GM18507 (cell line): ENCODE measurements at places on chromosomes 12 and 14.

- DNase-seq: no peak
These were observed 721.3 kb upstream of the USP15 start for GRCh38 chr12:61538951-61539350.

DNA sequence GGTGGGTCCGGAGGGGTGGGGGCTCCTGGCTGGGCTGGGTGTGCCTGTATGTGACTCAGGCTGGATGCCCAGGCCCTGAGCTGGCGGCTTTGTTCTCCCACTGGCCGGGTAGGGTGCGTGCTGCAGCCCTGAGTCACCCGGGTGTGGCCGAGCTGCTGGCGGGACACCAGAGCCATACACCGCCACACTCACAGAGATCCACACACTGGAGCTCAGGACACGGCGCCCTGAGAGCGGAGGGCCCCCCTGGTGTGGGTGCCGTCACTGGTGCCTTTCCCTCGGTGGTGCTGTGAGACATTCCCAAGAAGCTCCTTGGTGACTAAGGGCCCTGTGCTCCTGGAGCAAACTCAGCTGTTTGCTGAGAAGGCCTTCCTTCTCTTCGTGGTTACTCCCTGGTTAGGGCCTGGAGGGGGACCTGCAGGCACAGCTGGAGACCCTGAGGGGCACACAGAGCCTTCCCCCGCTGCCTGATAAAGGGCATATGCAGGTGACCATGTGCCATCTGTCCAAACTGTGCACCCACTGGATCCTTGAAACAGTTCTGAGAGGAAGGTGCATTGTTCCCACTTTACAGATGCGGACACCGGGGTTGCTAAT is 44.3 kb downstream of the KRT80 start:
- no peak for DNase-seq

- DNase-seq: no peak
These were observed 2.8 kb upstream of the WSB2 start for GRCh38 chr12:118063576-118064391.

DNA sequence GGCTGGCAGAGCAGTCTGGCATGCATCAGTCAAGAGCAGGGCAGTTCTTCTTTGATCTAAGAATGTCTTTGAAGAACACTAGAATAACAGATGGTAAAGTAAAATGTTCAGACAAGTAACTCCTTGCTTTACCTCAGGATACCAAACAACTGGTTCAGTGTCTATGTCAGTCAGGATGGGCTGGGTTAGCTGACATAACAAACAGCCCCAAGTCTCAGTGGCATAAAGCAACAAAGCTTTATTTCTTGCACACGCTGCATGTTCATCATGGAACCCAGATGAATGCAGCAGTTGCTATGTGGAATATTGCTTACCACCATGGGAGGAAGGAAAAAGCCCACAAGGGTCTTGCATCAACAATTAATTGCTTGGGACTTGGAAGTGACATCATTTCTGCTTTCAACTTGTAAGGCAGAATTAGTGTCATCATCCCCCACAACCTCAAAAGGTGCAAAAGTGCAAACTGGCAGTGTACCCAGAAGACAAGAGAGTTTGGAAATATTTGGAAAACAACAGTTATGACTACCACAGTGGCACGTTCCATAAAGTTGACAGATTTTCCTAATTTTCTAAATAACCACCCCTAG is 21.2 kb downstream of the GPRC5D start:
- DNase-seq: no peak

DNA sequence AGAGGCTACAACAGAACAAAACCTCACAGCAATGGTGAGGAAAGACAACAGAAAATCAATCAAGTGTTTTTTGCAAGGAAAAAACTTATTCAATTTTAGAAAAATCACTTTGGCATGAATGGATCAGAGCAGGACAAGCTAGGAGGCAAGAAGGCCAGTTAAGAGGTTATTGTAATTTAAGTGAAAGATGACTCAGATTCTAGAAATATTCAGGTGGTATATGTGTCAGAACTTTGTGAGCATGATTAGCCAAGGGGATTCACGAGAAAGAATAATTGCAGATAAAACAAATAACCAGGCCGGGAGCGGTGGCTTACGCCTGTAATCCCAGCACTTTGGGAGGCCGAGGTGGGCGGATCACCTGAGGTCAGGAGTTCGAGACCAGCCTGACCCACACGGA is 12.7 kb downstream of the GCH1 start:
- no peak for DNase-seq

DNA sequence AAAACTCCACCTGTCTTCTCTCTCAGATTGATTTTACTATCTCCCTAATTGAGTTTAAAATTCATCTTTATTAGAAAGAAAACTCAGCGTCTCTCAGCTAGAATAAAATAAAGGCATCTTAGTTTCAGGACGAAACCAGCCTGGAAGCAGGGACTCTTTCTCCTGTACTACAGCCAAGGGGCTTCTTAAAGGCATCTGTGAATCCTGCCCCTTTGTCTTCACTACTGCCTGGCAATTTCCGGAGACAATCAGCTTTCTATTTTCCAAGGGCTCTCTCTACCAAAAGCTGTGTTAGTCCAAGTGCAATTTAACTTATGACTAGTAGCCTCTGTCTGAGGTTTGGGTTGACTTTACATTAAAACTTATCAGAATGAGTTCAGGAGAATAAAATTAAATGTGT is 623.3 kb upstream of the FOXG1 start:
- DNase-seq: no peak

- DNase-seq: no peak
These were observed 27.9 kb downstream of the DMAC2L start for GRCh38 chr14:50340045-50340444.

DNA sequence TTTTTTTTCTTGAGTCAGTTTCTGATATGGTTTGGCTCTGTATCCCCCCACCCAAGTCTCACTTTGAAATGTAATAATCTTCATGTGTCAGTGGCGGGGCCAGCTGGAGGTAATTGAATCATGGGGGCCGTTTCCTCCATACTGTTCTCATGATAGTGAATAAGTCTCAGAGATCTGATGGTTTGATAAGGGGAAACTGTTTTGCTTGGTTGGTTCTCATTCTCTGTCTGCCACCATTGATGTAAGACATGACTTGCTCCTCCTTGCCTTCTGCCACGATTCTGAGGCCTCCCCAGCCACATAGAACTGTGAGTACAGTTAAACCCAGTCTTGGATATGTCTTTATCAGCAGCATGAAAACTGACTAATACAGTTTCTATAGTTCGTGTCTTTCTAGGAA is 42.9 kb downstream of the WNK1 start:
- DNase-seq: no peak

DNA sequence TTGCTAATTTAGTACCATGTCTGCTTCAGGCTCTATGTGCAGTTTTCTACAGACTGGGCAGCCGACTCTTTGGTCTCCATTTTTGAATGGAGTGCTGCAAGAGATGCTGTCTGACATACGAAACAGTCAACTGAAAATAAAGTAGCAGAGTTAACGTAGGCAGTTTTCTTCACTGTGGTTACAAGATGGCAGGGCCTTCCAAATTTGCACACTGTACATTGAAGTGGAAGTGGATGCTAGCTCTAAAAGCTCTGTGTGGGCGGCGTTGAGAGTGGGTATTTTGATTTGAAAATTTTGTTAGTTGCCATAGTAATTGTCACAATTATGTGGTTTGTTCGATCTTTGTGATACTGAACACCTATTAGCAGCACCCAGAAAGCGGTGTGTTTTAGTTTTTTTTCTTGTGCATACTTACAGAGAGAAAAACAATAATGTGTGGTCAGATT is 154.9 kb upstream of the ATP2B1 start:
- DNase-seq: no peak

- DNase-seq: no peak
These were observed 498 bp downstream of the GPR132 start for GRCh38 chr14:105064721-105065143.

- DNase-seq: no peak
These were observed 517.8 kb downstream of the AACS start for GRCh38 chr12:125583071-125583470.
